ENCODE measurements at places on chromosomes 11 and 22. TPM values are rescaled to one million over a fixed set of nuclear protein-coding genes. Genes with fewer than 3 reads are reported as not detected.

Gene PHF5A
- total RNA-seq, result 40.2 TPM

DNA sequence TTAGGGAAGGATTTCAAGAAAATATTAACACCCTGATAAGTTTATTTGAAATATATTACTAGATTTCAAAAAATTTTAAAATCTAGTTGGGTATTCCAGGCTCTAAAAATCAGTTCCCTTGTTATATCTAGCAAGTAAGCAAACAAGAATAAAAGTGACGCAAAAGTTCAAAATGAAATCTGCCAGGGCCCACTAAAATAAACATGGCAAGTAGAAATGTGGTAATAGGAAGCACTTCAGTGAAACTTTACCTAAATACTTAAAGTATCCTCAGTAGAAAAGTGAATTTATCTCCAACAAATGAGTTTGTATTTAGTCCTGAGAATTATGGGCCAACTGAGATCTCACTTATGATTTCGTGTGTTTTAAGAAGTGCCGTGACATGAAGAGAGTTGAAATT is 23.6 kb downstream of the POLD3 start:
- no peak for DNase-seq

- DNase-seq, result no peak
These were observed 370.5 kb downstream of the CNTN5 start for GRCh38 chr11:99391245-99391644.

Gene CD44
- total RNA-seq, result 203 TPM

DNA sequence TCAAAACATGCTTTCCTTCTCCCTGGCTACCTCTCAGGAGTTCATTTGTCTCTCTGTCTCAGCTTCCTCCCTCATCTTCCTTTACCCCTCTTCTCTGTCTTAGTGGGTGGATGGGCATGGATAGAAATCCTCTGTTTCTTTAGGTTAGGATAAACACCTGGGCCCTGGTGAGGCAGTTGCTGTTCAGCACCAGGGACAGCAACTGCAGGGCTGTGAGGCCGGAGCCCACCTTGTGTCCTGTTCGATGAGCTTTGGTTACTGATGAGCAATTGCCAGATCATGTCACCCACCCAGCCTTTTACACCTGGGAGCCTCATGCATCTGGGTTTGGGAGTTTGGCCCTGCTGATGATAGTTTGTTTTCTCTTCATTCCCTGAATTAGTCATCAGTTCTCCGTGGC is 6.1 kb upstream of the CRYBB3 start:
- no peak for DNase-seq

DNA sequence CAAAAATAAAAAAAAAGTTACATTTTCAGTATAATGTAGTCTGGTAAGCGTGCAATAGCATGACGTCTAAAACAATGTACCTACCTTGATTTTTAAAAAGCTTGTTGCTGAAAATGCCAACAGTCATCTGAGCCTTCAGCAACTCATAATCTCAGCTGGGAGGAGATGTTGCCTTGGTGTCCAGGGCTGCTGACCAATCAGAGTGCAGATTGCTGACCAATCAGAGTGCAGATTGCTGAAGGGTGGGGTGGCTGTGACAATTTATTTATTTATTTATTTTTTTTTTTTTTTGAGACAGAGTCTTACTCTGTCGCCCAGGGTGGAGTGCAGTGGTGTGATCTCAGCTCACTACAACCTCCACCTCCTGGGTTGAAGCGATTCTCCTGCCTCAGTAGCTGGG is 17.8 kb downstream of the ZBED4 start:
- DNase-seq, result no peak
